T-helper 9 cell (primary cell): ENCODE measurements at places on chromosomes 2 and 18.

DNA sequence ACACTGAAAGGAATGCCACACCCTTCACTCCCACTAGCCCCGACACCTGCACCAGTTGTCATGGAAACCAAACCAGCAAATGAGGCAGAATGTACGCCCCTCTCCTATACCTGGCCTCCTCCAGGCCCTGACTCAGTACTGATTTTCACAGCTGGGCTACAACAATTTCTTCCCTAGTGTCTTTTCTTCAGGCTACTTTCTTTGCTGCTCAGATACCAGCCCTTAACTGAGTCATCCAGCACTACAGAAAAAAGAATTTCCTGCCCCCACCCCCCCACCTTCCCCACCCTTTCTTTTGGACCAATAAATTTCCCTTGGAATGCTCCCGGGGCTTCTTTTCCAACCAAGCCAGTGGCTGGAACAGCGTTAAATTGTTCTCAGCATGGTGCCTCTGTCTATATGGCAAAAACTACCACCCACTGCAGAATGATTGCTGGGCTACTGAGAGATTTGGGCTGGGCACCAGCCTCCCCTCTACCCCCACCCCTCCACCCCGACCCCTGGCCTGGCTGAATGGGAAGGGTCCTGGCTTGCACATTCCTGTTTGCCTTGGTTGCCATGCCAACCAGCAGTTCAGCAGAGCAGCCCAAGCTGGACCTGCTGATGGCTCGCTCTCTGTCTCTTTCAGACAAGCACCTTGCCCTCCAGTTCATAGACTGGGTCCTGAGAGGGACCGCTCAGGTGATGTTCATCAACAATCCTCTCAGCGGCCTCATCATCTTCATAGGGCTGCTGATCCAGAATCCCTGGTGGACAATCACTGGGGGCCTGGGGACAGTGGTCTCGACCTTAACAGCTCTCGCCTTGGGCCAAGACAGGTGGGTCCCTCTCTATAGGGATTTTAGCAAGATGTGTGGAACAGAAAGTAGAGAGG is 11.3 kb downstream of the SLC14A2 start:
- DNase-seq: no peak

GRCh38 chr18:58196881-58197872 is 153.2 kb downstream of the NEDD4L start:
- DNase-seq: no peak

DNA sequence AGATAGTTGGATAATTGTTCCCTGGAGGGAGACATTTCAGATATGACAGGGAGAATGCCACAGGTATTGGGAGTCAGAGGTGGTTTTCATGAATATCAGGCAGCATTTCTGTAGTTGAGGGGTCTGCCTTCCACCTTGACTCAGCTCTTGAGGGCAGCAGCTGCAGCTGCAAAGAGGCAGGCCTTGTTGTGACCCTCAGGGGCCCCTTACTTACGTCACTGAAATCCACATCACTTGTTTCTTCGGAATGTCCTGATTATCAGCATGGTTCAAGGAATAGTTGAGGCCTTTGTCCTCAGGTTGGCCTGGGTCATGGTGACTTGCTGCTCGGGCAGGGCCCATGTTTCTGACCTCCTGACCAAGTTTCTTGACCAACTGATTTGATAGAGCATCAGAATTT is 46.9 kb downstream of the TMEM17 start:
- no peak for DNase-seq

- no peak for DNase-seq
Observed at GRCh38 chr2:205033431-205033830, 488.2 kb downstream of the PARD3B start.

GRCh38 chr2:207711750-207712530 is 500 bp downstream of the CCNYL1 start:
- peak; percentile 34 for DNase-seq

- no peak for DNase-seq
Observed at GRCh38 chr2:192070099-192070498, 124.6 kb downstream of the TMEFF2 start.

DNA sequence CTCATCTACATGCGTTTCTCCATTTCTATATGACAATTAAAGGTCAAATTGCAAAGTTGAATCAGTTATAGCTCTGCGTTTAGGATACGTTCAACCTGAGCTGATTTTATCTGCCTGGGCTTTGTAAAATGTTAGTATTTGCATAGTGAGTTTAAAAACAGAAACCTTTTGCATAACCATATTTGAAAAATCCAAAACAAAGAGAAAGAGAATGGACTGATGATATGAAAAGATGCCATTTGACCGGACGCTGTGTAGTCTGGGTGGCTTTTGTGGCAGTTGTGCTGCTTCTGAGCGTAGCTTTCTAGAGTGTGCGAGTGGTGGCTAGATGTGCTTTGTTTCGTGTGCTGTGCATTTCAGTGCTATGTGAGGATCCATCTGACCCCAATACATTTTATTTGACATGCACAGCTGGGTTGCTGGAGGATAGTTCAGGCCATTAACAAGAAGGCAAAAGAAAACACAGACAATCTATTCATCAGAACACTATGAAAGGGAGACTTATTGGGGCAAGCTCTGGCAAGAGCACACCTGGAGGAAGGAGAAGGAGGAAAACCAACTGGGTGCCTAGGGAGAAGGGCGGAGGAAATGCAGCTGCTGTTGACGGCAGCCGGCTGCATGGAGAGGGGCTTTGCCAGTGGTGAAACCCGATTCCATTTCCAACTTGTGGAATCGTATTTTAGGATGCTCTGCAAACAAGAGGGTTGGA is 126.8 kb downstream of the ACOXL start:
- DNase-seq: no peak

- no peak for DNase-seq
Observed at GRCh38 chr2:64727013-64727767, 73.5 kb upstream of the SERTAD2 start.

- DNase-seq: no peak
Observed at GRCh38 chr18:69974365-69974764, 26.7 kb upstream of the CD226 start.

DNA sequence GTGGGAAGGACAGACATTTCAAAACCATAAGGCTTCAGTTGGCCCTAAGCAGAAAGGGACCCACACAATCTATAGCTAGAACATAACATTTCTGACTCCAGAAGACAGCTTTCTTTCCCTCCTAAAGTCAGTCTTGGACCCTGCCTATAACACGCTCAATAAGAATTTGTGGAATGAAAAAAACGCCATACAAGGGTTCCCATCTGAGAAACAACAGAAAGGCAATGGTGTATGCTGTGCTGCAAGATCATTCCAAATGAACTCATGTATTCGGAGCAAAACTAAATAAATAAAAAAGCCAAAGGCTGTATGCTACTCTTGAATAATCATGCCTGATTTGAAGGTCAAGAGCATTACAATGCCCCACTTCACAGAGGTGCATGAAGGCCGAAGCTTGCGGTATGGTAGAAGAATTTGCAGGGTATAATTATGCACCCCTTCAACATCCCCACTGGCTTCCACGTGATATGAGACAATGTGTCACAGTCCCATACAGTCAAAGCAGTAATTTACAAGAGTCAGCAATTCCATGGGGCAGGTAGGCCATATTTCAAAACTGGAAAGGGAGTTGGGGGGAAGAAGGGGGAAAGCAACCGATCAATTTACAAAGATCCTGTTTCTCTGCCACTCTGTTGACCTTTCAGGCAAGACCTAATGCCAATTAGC is 61.4 kb upstream of the SLC14A2 start:
- no peak for DNase-seq

DNA sequence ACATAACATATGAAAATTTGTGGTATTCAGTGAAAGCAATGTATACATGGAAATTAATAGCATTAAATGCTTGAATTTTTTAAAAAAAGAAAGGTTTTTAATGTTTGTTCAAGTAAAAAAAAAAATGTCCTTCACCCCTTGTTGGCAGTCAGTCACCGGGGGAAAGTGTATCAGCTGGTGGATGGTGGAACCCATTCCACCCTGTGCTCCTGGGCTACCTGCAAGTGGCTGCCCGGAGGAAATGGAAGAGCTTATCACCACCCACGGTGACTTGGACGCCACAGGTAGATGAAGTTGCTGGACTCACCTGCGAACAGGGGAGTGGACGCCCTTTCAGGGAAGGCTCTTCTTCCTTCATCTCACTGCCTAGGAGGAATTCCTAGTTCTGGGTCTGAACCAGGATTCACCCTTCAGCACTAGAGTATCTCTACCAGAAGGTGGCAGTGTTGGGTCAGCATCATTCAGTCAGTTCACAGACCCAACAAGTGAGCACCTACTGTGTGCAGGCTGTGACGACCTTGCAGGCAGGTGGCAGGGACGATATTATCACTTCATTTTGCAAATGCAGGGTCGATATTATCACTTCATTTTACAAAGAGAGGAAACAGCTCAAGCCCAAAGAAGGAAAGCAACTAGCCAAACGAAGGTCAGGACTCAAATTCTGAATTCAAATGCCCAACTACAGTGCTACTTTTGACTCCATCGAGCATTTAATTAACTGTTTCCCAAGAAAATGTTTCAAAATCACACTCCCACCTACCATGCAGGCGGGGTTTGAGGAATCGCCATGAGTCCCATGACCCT is 35.8 kb downstream of the CIB4 start:
- no peak for DNase-seq

- no peak for DNase-seq
Observed at GRCh38 chr18:23757437-23757733, 68.1 kb downstream of the LAMA3 start.

GRCh38 chr2:212995920-212996319 is 155.5 kb downstream of the IKZF2 start:
- DNase-seq: no peak

GRCh38 chr2:122515731-122516290 is 760.4 kb downstream of the TSN start:
- DNase-seq: no peak

- DNase-seq: no peak
Observed at GRCh38 chr2:3962719-3963118, 259.3 kb downstream of the DCDC2C start.

DNA sequence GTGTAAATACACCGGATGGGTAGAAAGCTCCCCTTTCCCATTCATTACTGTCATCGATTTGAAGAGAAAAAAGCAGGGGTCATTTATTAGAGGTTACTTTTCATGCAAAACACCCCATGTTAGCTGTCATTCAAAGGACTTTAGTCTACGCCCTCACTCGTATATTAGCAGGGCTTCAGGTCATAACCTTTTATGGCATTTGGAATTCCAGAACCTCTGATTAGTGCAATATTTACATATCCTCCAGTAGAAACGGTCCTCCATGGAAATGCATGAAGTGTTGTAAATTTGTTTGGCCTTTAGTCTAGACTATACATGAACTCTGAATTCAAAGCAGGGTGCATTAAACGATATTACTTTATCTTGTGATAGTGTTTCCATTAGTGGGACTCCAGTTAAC is 180.5 kb downstream of the ZNF516 start:
- DNase-seq: no peak

DNA sequence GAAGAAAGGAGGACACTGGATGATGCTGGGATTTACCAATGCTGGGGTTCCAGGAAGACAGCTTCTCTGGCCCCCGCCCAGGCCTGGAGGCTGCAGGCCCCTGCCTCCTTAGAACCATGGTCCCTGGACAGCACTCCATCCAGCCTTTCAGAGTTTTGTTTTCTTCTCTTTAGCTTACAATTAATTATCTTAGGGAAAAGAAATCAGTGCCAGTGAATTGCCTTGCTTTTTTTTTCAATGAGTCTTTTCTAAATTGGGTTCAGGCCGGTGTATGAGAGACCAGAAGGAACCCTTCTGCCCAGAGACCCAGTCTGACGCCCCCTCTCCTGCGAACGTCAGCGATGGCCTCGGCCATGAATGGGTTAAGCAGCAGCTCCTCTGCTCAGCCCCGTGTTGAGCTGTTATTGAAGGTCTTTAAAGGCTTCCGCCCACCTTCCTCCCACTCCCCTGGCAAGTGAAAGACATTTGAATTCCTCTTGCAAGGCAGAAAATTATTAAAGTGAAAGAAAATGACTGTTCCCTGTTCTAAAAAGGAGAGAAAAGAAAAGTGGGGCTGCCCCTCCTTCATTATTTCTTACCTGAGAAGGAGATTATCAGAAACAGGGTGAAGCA is 65.7 kb upstream of the CHMP1B start:
- no peak for DNase-seq

- DNase-seq: peak; percentile 13
Observed at GRCh38 chr2:136212426-136213378, 94.8 kb upstream of the CXCR4 start.

DNA sequence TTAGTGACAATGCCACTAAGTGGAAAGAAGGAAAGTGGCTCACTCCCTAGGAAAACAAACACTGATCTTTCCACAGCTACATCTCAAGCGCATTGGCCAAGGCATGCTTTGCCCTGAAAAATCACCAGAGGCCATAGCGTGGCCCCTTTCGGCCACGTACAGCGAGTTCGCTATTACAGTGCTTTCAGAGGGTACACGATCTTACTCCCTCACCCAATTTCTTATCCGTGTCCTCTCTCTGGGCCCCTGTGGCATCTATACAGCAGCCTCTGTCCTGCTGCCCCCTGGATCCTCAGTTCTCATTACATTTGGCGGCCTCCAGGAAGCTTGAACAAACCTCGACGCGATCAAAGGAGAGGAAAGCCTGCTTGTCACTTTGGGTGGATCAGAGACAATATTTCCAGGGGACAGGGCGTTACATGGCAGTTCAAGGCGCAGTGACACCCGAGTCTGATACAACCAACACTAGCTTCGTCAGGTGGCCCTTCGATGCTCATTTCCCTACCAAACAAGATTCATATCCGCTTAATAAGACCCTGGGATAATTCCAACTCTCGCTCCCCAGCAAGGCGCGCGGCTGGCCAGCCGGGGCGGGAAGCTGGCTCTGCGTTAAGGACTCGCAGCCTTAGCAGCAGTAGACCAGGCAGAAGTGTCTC is 941 bp downstream of the SKOR2 start:
- DNase-seq: no peak

- no peak for DNase-seq
Observed at GRCh38 chr2:228629251-228629650, 447.8 kb upstream of the SPHKAP start.

DNA sequence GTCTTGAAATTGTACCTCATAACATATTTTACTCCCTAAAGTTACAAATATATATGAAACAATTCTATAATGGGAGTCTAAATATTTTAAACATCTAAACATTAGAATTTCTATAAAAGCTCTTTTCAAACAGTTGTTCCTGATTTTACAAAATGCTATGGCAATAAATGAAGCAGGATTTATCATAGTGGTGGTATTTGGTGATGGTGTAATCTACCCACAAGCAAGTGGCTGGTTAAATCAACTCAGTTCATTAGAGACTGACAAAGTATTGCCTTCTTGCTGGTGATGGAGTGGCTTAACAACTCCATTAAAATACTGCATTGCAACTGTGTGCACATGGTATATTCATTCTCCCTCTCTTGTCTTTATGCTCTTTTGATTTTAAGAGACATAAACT is 138.9 kb downstream of the PMAIP1 start:
- DNase-seq: no peak

- DNase-seq: no peak
Observed at GRCh38 chr18:22385718-22386117, 32.0 kb downstream of the CTAGE1 start.
